AG20443 (cell line): ENCODE measurements at places on chromosomes 5 and 9.

DNA sequence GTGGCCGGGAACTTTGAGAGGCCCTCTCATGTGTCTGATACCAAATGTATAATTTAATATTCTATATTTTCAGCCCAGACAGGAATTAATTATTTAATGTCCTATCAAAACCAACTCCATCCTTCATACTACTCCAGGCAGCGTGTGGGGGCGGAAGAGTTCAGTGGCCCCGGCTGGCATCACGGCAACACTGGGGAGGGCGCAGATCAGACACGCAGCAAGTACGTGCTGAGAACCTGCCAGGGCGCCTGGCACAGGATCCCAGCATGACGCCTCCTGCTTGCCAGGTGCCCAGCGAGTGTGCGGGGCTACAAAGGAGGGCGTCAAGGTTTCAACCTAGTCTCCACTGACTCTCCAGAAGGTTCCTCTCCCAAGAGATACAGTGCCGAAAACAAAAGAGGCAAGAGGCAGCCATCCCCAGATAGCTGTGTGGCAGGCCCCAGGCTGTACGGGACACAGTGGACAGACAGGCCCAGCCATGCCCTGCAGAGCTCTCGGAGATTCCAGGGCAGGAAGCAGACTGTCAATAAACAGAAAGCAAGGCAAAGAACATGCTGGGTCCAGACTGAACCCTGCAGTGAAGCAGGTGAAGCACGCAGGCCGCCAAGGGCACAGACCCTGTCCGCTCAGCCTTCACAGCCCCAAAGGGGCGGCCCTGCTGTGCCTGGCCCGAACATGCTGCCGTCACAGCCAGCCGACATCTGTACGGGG lies 110.3 kb downstream of the VAV2 start:
- DNase-seq: no peak

- DNase-seq: no peak
These were observed 29.4 kb upstream of the PDCL start for GRCh38 chr9:122857815-122858214.

DNA sequence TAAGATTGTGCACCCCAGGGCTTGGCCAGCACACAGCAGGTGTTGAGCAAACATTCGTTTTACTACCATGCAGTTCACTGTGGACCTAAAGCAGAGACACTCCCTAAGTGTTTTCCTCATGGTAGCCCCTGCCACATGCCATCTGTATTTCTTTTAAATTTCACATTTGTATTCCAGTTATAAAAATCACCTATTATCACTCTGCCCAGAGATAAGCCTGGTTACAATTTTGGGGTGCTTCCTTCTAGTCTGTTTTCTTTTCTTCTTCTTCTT lies 10.9 kb upstream of the FIBCD1 start:
- DNase-seq: no peak

- no peak for DNase-seq
These were observed 43.6 kb upstream of the NKX2-5 start for GRCh38 chr5:173278641-173279040.

GRCh38 chr9:35338561-35339274 lies 151.2 kb upstream of the RUSC2 start:
- DNase-seq: no peak

- DNase-seq: no peak
These were observed 28.2 kb downstream of the MEF2C start for GRCh38 chr5:88854769-88855168.

DNA sequence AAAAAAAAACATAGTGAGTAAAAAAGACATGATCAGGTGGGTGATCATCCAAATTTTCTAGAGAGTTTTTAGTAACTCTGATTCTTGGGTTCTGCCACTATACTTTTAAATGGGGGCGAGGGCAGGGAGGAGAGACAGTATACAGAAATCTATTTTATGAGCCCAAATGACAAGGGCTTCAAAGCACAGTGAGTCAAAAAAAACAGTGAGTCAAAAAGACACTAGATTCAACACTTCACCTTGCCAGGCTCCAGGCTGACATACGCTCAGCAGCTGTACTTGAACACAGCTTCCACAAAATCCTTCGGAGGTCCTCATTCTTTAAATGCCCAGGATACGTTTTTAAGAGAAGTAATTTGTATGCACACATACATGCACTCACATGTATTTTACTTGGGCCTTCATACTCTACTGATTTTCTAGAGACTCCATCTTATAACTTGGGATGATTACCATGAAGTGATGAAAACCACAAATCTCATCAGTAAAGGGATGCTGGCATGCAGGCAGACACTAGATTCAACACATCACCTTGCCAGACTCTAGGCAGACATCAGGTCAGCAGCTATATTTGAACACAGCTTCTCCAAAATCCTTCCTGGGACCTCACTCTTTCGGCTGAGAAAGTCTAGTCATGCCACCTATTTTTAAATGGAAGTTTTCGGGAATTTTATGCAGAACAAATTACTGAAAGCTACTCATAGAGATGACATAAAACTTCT lies 28.8 kb downstream of the NR3C1 start:
- no peak for DNase-seq

DNA sequence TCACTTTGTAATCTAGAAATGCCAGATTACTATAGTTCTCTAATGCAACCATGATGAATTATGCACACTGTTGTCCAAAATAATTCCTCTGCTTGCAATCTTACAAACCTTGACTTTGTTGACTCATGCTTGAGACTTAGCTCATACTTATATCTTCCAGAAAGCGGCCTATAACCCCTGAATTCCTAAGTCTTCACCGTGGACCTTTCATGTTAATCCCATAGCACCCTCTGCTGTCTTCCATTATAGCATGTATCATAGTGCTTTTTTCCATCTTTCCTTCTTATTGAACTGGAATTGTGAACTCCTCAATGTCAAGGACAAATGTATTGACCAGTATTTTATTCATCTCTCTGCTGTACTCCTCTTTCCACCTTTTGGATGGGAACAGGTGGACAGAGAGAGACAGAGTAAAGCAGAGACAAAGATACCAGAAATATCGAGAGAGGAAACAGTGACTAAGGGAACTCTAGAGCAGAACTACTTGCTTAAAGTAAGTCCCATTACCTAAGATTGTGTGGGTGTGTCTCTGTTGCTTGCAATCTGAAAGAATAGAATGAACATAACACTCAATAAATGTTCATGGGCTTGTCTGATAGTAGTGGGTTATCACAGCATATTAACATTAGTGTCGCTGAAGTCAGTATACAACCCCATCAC lies 110.0 kb downstream of the LURAP1L start:
- DNase-seq: peak; percentile 40

GRCh38 chr9:110538647-110539041 lies 40.9 kb downstream of the SVEP1 start:
- no peak for DNase-seq

GRCh38 chr5:151079838-151080612 lies 809 bp downstream of the TNIP1 start:
- DNase-seq: no peak

DNA sequence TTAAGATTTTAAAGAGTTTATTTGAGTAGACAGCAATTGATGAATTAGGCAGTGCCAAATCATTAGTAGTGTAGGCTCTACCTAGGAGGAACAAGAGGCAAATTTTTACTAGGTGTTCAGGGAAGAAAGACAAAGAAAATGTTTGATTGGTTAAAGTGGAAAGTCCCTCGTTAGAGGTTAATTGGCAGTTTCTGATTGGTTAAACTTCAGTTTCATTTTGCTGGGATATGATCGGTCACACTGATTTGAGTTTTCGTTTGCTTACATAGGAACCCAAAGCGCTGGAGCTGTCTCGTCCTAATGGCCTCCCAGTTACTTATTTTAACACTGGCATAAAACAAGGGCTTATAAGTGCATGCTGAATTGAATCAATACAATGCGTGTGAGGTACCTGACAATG lies 15.1 kb downstream of the DMAC1 start:
- DNase-seq: no peak

GRCh38 chr5:63217422-63217821 lies 638.8 kb downstream of the LRRC70 start:
- no peak for DNase-seq

- DNase-seq: no peak
These were observed 572.5 kb upstream of the RGMB start for GRCh38 chr5:98200726-98201541.

DNA sequence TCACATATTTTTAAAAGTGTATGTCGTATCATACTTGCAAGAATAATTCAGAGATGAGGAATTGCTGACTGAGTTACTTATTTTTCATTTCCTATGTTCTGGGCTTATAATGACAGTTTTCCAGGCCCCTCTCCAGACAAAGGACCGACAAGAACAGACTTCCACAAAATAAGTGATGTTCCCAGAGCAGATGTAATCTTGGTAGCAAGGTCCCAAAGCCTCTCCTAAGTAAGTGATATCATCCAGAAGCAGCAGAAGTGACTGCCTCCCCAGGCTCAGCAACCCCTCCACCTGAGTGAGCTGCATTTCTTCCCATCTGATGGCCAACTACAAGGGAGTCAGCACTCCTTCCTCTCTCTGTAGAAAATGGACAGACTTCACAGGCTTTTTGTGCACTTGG lies 57.1 kb downstream of the SEMA6A start:
- no peak for DNase-seq

DNA sequence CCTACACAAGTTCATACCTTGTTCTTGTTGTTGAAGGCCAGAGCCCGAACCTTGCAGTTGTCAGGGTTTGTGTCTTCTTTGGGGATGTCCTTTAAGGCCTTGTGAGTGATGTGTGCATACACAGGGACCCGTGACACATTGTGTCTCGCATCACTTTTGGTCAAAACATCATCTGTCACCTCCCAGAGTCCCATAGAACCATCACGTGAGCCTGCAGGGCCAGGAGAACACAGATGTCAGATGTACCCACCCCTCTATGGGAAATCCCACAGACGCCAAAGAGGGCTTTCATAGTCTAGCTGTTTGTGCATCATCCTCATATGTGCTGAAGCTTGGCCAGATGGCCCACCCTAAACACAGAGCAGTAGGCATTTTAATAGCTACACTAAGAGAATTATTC lies 28.2 kb downstream of the DCAF12 start:
- DNase-seq: no peak

- no peak for DNase-seq
These were observed 107.2 kb downstream of the XRCC4 start for GRCh38 chr5:83184534-83184933.

DNA sequence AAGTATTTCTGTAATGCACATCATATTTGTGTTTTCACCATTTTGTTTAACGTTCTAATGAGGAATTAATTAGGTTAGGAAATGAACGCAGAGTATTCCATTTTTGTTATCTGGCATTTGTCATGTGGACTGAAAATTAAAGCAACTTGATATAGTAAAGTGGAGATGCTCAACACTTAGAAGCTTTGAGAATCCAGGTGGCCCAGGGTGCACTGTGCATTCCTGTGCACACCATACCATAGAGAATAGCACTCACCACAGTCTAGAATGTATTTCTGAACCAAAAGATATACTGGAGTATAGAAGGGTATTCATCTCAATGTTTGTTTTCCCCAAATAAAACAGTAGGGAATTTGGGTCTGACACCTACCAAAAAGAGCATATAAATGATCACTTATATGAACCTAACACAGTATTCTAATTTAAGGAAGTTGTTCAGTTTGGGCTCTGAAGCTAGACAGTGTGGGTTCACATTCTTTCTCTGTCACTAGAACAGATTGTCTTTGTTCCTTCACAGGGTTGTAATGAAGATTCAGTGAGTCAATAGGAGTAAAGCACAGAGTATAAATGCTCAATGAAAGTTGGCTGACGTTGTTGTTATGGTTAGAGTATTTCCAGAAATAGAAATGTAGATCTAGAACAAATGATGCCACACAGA lies 125.6 kb upstream of the DMRT1 start:
- peak; percentile 47 for DNase-seq

DNA sequence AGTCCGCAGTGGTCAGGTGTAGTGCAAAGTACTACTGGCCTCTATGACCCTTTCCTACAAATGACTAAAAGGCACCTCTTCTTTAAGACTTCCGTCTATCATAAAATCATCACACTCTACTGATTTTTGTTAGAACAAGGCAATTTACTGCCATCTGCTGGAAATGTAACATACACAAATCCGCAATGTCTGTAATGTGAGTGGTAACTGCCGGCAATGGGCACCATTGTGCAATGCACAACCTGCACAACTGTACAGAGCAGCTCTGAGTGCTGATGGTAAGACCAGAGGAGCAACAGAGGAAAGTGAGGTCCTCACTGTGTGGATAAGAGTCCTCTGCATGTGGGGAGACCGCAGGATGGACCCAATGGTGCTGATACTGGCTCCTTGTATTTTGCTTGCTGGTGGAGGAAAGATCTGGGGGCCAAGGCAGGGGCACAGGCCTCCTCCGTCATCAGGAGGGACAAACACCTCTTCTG lies 103.7 kb downstream of the ATPSCKMT start:
- peak; percentile 60 for DNase-seq

DNA sequence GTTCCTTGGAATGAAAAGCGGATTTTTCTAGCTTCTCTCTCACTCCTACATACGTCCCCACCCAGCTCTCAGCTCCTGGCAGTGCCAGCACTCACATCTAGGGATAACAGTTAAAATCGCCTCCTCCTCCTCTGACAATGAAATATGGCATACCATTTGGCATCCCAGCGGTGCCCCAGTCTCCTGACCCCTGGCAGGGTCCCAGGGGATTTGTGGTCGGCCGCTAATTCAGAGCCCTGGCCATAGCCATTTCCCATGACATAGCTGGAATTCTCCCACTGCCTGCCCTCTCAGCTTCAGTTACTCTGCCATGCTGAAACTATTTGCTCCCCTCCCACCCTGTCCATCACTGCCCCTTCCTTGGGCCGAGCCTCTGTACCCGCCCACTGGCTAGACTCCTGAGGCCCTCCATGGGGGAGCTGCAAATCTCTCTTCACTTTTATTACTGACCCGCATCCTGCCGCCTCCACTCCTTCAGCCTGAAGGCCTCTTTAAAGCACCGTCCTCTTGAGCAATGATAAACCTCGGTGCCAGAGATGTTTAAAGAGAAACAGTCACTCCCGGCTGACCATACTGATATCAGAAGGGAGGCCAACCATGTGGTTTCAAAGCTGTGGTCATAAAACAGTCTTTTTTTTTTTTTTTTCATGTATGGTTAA lies 139.8 kb downstream of the SLIT3 start:
- DNase-seq: peak; percentile 89

DNA sequence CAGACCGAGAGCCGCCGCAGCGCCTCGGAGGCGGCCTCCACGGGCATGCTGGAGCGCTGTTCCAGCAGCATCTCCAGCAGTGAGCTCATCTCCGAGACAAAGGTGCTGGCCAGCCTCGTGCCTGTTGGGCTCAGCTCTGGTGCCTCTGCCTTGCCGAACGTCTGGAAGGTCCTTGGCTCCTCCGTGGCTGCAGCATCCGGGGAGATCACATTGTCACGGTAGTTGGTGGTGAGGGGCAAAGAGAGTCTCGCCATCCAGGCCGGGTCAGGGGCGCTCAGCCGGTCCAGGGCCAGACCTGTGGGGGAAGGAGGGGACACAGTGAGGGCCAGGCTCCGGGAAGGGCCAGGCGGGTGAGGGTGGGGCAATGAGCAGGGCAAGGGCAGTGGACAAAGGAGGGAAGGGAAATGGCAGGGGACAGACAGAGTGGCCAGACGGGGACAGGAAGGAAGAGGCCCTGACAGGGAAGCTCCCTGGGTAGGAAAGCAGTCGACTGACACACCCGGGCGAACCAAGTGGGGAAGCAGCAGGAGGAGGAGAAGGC lies 12.4 kb downstream of the PCDH12 start:
- DNase-seq: peak; percentile 63

GRCh38 chr5:15142458-15142857 lies 270.9 kb upstream of the ANKH start:
- no peak for DNase-seq
